ENCODE measurements at places on chromosomes 6 and 20.
A peak's percentile ranks its signal among the peaks of the same experiment; 100 is the strongest.

DNA sequence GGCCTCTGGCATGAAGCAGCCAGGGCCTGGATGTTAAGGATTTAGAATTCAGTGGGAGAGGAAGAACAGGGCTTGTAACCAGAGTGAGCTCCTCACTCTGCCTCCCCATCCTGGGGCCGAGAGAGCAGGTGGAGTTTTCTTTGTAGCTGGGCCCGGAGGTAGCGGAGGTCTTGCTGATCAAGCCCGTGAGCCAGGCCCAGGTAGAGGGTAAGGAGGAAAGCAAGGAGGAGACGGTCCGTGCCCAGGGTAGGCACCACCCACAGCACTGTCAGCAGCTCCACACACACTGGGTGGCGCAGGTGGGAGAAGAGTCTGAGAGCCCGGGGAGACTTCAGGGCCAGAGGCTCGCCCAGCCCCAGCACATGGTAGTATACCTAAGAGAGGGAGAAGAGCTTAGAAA is 2.1 kb upstream of the PPP1R18 start:
- peak; percentile 39 for DNase-seq
- peak overlapping the region; percentile 89 for H3K4me3 ChIP-seq
- H3K36me3 ChIP-seq: peaks cover 31% of the 10 kb centered on the region
- H3K27ac ChIP-seq: peak overlapping the region; percentile 38

- no peak overlapping the region for H3K27ac ChIP-seq
- no peaks in the 10 kb centered on the region for H3K27me3 ChIP-seq
- H3K4me1 ChIP-seq: peaks cover 42% of the 10 kb centered on the region
- no peaks in the 10 kb centered on the region for H3K36me3 ChIP-seq
Observed at GRCh38 chr6:14596410-14596809, 478.8 kb downstream of the CD83 start.

- peaks cover 20% of the 10 kb centered on the region for H3K4me1 ChIP-seq
- H3K27ac ChIP-seq: no peak overlapping the region
- peaks cover 3% of the 10 kb centered on the region for H3K27me3 ChIP-seq
- H3K4me3 ChIP-seq: no peak overlapping the region
- DNase-seq: no peak
- peaks cover 3% of the 10 kb centered on the region for H3K36me3 ChIP-seq
Observed at GRCh38 chr6:11970114-11970513, 42.0 kb upstream of the HIVEP1 start.

GRCh38 chr6:84033523-84034451 is at the start of gene MRAP2:
Gene MRAP2, plus strand, starts transcription at chr6:84033772. Its CDS starts 21,547 bp downstream, at chr6:84055319.
- H3K4me3 ChIP-seq: peak within 1 kb of the TSS; percentile 71
- no peak for DNase-seq
- no peaks in the 10 kb centered on the region for H3K36me3 ChIP-seq
- H3K27ac ChIP-seq: no peak within 1 kb of the TSS
- peaks cover 4% of the 10 kb centered on the region for H3K4me1 ChIP-seq
- H3K27me3 ChIP-seq: peaks cover 68% of the 10 kb centered on the region

GRCh38 chr6:319177-320131 is 27.2 kb downstream of the DUSP22 start:
- no peak for DNase-seq
- no peak overlapping the region for H3K4me3 ChIP-seq
- no peak overlapping the region for H3K27ac ChIP-seq
- H3K4me1 ChIP-seq: peaks cover 41% of the 10 kb centered on the region

DNA sequence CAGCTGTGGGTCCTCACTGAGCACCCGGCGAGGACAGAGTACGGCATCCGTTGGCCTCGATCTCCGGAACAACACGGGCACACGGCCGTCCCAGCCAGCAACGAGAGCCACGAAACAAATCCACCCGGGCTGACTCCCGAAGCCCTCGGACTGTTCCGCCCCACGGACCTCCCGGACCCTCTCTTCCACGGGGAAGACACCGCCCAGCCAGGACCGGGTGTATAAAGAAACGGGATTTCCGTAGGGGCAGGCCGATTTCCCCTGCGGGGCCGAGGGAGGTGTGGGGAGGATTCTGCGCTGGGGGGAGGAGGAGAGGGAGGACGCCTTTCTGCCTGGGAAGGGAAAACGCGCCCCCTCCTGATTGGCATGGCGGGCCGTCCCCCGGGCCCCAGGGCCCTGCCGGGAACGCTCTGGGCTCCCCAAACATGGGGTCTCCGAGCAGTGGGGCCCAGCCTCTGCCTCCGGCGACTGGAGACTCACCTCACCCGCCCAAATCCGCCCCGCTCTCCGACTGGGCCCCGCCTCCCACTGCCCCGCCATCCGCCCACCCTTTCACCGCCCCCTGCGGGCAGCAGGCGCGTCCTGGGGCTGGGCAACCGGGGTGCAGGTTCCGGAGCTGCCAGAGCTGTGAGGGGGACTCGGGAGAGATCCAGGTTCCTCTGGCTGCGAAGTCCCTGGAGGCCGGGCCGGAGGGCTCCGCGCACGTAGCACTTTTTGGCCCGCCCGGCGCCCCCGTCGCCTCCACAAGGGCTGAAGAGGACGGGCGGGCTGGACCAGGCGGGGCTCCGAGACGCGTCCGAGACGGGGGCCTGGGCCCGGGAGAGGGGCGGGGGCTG is 679 bp upstream of the PPDPF start:
- H3K27ac ChIP-seq: peak overlapping the region; percentile 31
- peaks cover 20% of the 10 kb centered on the region for H3K36me3 ChIP-seq
- peak overlapping the region; percentile 87 for H3K4me3 ChIP-seq
- no peak for DNase-seq
- H3K27me3 ChIP-seq: no peaks in the 10 kb centered on the region
- peaks cover 38% of the 10 kb centered on the region for H3K4me1 ChIP-seq

DNA sequence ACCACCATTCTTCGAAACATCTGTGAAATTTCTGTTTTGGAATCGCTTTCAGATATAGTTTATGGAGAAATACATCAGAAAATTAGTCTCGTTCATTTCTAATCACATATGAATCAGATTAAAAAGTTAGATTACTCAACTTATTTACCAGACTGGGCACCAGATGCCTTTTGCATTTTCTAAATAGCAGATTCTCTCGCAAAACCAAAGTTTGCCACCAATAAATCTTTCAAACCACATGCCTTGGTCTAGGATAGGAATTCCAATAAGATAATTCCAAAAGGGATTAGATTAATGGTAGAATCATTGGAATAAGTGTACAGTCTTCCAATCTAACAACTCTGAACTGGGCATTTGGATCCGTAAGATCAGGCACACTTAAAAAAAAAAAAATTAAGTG is 160.4 kb upstream of the TAB2 start:
- H3K4me3 ChIP-seq: no peak overlapping the region
- peaks cover 8% of the 10 kb centered on the region for H3K4me1 ChIP-seq
- H3K27me3 ChIP-seq: peaks cover 4% of the 10 kb centered on the region

GRCh38 chr6:25535632-25536225 is 116.3 kb upstream of the SCGN start:
- H3K27ac ChIP-seq: no peak overlapping the region
- H3K27me3 ChIP-seq: no peaks in the 10 kb centered on the region
- peaks cover 2% of the 10 kb centered on the region for H3K4me1 ChIP-seq
- peaks cover 5% of the 10 kb centered on the region for H3K36me3 ChIP-seq
- DNase-seq: no peak
- no peak overlapping the region for H3K4me3 ChIP-seq

DNA sequence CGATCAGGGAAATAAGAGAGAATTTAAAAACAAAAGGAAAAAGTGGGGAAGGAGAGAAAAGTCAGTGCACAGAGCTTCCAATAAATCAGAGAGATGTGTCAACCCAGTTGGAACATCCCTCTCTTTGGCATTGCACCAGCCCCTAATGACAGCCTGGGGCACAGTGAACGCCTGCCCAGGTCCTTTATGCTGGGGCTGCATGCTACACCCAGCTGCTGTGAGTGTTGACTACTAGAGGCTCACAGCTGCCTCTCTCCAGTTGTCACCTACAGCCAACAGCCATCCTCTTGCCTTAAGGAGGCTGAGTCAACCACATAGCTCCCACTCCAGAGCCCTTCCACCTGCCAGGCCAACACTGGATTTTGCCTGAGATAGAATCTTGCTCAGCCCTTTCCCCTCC is 19.0 kb downstream of the OR2H2 start:
- H3K27ac ChIP-seq: no peak overlapping the region
- no peaks in the 10 kb centered on the region for H3K27me3 ChIP-seq
- H3K36me3 ChIP-seq: peaks cover 61% of the 10 kb centered on the region

- H3K27ac ChIP-seq: peak overlapping the region; percentile 72
- H3K27me3 ChIP-seq: peaks cover 22% of the 10 kb centered on the region
- H3K4me1 ChIP-seq: peaks cover 35% of the 10 kb centered on the region
- H3K4me3 ChIP-seq: peak overlapping the region; percentile 85
Observed at GRCh38 chr6:111087871-111088667, 766 bp downstream of the SLC16A10 start.

DNA sequence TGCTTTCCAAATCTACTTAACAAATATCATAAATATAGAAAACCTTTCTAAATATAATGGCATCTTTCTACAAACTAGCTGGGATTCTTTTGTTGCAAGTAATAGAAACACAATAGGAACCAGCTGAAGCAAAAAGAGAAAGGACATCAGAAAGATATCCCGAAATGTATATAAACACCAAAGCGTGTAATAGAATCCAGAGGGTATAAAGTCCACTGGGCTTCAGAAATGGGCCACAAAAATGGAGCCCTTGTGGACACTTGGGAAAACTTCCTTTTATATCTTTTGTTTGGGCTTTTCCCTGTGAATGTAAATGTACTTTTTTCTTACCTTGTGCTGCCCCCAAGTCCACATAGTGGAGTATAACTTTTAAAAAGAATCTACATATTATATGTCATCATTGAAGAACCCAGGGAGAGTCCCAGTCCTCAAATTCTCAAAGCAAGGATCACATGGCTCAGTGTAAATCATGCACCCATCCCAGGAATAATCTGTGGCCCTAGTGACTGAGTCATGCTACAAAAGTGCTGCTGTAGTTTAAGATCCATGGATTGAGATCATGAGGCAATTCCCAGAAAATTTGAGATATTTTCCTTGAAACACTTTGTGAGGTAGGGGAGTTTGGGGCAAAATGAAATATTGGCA is 457.0 kb downstream of the EPM2A start:
- DNase-seq: no peak
- no peak overlapping the region for H3K27ac ChIP-seq
- H3K27me3 ChIP-seq: peaks cover 3% of the 10 kb centered on the region
- H3K4me1 ChIP-seq: no peaks in the 10 kb centered on the region
- H3K36me3 ChIP-seq: no peaks in the 10 kb centered on the region

- H3K27ac ChIP-seq: no peak overlapping the region
- H3K36me3 ChIP-seq: peaks cover 55% of the 10 kb centered on the region
- DNase-seq: no peak
- no peak overlapping the region for H3K4me3 ChIP-seq
- no peaks in the 10 kb centered on the region for H3K4me1 ChIP-seq
- H3K27me3 ChIP-seq: no peaks in the 10 kb centered on the region
Observed at GRCh38 chr6:36221674-36222073, 25.1 kb downstream of the BRPF3 start.

- DNase-seq: no peak
- peaks cover 13% of the 10 kb centered on the region for H3K27me3 ChIP-seq
- no peak overlapping the region for H3K4me3 ChIP-seq
- H3K27ac ChIP-seq: no peak overlapping the region
- H3K4me1 ChIP-seq: no peaks in the 10 kb centered on the region
- no peaks in the 10 kb centered on the region for H3K36me3 ChIP-seq
Observed at GRCh38 chr6:12490904-12491571, 200.9 kb downstream of the EDN1 start.

GRCh38 chr20:32343439-32343838 is 14.7 kb upstream of the ASXL1 start:
- H3K4me3 ChIP-seq: no peak overlapping the region
- H3K27ac ChIP-seq: no peak overlapping the region
- DNase-seq: no peak
- H3K36me3 ChIP-seq: peaks cover 24% of the 10 kb centered on the region
- H3K27me3 ChIP-seq: no peaks in the 10 kb centered on the region

GRCh38 chr6:15338476-15338875 is 92.6 kb downstream of the JARID2 start:
- no peak for DNase-seq
- no peaks in the 10 kb centered on the region for H3K27me3 ChIP-seq
- peaks cover 57% of the 10 kb centered on the region for H3K4me1 ChIP-seq
- no peak overlapping the region for H3K4me3 ChIP-seq
- H3K27ac ChIP-seq: no peak overlapping the region

- H3K4me1 ChIP-seq: peaks cover 51% of the 10 kb centered on the region
- peak overlapping the region; percentile 73 for H3K4me3 ChIP-seq
- peak overlapping the region; percentile 90 for H3K27ac ChIP-seq
Observed at GRCh38 chr20:48760403-48760983, 67.3 kb downstream of the PREX1 start.
